ENCODE measurements at places on chromosomes 1 and 21. TPM values are rescaled to one million over a fixed set of nuclear protein-coding genes. Genes with fewer than 3 reads are reported as not detected.

GRCh38 chr1:168693872-168694238, 35.2 kb downstream of the DPT start:
- no peak for DNase-seq

DNA sequence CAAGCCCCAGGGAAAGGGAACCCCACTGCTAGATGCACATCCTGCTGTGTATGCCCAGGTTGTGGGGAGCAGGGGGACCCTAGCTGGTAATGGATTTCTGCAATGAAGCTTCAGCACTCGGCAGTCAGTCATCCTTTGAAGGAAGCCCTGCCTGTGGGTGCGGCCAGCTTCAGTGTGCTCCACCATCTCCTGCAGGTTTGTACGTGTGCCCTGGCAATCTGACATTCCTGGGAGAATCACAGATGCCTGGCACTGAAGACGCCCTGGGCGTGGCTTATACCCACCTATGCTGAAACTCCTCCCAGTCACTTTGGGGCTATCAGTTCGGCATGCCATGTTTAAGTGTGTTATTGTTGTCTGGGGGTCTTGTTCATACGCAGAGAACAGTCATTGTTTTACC, 6.8 kb downstream of the SPRR5 start:
- no peak for DNase-seq

DNA sequence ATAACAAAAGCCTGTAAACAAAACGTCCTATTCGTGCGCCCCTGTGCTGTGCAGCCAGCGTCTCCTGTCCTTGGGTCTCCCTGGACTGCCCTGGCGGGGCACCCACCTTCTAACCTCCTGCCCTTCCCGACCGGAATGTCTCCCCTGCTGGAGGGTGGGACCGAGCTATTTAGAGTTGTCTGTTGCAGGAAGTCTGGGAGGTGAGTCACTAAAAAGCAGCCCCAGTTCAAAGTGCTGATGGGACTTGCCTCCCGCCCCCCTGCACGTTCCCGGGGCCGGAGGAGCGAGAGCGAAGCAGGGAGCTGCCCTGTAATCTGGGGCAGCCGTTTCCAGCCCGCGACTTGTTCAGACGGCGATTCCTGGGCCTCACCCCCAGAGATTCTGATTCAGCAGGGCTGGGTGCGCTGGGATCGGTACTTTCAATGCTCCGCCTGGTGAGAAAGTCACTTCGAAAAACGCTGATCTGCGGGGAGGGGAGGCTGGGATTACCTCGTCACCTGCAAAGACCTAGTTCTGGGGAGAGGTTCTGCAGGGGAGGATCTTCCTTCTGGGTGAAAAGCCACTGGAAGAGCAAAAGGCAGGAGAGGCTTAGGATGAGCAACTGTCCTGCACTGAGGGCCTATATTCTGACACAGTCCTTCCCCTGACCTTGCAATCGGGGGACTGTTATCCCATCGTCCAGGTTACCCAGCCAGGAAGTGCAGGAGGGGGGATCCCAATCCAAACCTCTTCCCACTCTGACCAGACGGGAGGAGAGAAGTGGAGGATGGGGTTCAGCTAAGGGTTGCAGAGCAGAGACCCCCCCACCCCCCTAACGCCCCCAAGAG, 1.2 kb upstream of the DHRS3 start:
- peak; percentile 45 for DNase-seq

DNA sequence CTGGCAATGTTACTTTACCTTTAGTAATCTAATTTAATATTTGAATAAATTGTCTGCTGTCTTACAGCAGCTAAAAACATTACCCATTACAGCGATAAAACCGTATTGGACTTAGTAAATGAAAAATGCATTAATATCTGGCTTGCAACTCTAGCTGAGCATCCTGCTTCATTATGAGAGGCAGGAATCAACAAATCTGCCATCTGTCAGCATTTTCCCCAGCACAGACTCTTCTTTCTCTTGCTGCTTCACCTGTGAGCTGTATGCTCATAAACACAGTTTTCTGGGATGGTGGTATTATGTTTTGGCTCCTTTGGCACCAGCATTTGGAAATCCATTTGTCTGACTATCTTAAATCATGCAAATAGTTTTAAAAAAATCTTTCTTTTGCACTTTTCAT, 487.1 kb downstream of the KCNT2 start:
- DNase-seq = no peak

DNA sequence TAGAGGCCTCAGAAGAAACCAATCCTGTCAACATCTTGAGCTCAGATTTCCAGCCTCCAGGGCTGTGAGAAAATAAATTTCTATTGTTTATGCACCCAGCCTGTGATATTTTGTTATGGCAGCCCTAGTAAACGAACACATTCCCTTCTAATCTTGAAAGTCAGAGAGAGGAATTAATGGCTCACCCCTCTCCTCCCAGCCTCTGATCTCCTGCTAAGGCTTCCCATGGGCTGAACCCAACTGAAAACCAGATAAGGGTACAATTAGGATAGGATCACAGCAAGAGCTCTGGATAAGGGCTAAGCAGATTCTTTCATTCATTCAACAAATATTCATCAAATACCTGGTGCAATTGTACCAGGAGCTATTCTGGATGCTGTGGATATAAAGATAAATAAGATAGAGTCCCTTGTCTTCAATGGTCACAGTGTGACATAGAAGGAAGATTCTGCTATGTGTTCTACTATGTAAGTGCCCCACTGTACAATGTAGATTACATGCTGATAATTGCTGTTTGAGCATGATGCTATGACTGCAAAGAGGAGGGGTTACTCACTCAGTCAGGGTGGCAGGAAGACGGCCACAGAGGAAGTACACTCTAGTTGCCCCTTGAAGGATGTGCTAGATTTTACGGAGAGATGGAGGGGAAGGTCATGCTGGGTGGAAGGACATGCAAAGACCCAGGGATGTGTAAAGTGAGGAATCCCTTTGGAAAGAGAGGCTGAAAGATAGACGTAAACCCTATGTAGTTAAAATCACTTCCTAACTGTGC, 203.3 kb upstream of the JUN start:
- no peak for DNase-seq

DNA sequence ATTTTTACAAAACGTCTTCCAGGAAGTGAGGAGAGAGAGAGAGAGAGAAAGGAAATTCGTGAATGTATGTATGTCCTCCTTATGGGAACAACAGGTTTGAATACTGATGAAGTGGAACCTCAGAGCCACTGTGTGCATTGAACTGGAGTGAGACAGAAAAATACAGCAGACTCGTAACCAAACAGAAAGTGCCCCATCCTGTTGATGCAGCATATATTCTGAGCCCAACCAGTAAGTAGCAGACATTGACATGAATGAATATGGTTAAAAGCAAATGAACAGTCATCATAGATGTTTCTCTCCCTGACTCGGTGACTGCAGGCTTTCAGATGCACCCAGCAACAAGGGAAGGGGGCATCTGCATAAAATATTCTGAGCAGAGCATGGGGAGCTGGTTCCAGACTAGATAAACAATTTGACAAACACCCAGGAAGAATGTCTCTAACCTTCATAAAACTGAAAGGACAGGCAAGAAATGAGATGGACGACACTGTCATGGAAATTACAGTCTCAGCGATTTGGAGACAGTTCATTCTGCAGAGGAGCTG, 471.0 kb upstream of the PBX1 start:
- no peak for DNase-seq

- no peak for DNase-seq
Measured at GRCh38 chr1:232995189-232995588, 44.8 kb downstream of the NTPCR start.

- no peak for DNase-seq
Measured at GRCh38 chr1:208089761-208090370, 154.3 kb downstream of the PLXNA2 start.

- DNase-seq = no peak
Measured at GRCh38 chr1:23875382-23875781, 7.3 kb upstream of the FUCA1 start.

GRCh38 chr1:32372149-32372756, 9.9 kb downstream of the TSSK3 start:
- DNase-seq = peak; percentile 78

GRCh38 chr1:40409467-40409866, 35.9 kb downstream of the SMAP2 start:
- DNase-seq = no peak

- DNase-seq = no peak
Measured at GRCh38 chr1:92404661-92405060, 82.1 kb downstream of the GFI1 start.

GRCh38 chr1:27102707-27103468, 52.0 kb downstream of the SLC9A1 start:
- peak; percentile 87 for DNase-seq

GRCh38 chr21:42461185-42461520, 34.9 kb downstream of the RSPH1 start:
- DNase-seq = no peak

- no peak for DNase-seq
Measured at GRCh38 chr1:175341631-175342429, 149.3 kb upstream of the KIAA0040 start.

The NBPF26 gene
- total RNA-seq = 33.6 TPM

The ADAMTSL4 gene
- total RNA-seq = 0.79 TPM

The FDPS gene
- 83.8 TPM for total RNA-seq

The ATP1A4 gene
- total RNA-seq = not detected

The OLFML2B gene
- 0.47 TPM for total RNA-seq
